ENCODE measurements at places on chromosomes 5 and 9. TPM values are rescaled to one million over a fixed set of nuclear protein-coding genes. Genes with fewer than 3 reads are reported as not detected.
A peak's percentile ranks its signal among the peaks of the same experiment; 100 is the strongest.

DNA sequence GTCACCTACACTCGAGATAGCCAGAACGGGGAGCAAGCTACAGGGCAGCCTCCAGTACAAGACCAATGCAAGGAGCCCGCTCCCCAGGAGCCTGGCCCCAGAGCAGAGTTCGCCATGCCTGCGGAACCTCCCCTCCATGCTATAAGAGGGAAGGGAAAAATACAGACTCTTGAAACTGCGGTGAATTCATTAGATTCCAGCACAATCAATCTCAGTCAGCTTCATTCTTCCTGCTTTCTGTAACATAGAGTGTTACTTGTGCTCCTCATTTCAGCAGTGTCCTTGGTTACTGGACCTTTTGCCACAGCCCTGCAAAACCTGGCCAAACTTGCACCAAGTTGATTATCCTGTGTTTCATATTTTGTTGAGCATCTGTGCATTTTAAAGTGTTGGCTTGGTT is 22.2 kb upstream of the CREBRF start:
- DNase-seq: no peak

GRCh38 chr9:82940376-82940775 is 122.6 kb downstream of the RASEF start:
- DNase-seq: no peak

DNA sequence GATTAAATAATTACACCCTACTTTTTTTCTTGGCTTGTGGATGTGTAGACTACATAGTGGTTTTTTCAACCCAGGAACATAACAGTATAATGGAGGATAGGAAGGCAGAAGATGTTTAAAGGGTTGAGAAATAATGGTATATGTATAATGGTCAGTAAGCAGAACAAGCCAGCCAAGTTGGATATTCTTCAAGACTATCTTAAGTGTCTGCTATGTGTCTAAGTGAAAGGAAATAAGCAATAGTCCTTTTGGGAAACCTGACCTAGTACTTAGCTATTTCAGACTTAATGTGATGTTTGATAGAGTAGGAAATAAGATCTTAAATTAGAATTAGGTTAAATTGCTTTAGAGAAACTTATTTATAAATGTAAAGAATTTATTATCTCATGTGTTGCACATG is 85.7 kb downstream of the PTPDC1 start:
- DNase-seq: no peak

GRCh38 chr9:99000476-99001395 is 57.0 kb downstream of the COL15A1 start:
- DNase-seq: peak; percentile 49

DNA sequence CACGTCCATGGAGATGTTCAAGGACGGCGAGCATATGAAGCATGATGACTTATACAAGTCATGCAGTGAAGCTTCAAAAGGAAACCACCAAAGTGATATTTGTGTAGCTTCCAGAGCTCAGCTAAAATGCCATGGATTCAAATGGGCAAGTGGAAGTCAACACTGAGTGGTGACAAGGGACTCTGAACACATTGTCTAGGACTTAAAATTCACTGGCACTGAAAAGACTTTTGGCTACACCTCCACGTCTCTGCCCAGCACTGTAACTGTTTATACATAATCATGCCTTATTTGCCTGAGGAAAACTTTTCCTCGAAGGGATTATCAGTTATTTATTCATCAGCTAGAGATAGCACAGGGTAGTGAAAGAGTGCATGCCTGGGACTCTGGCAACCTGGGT is 15.2 kb downstream of the CTXN3 start:
- no peak for DNase-seq

GRCh38 chr5:175642998-175643397 is 14.9 kb upstream of the HRH2 start:
- DNase-seq: no peak

GRCh38 chr9:38713426-38713825 is 6.5 kb downstream of the FAM240B start:
- no peak for DNase-seq

GRCh38 chr5:174329738-174330137 is 284.2 kb downstream of the NSG2 start:
- DNase-seq: no peak

DNA sequence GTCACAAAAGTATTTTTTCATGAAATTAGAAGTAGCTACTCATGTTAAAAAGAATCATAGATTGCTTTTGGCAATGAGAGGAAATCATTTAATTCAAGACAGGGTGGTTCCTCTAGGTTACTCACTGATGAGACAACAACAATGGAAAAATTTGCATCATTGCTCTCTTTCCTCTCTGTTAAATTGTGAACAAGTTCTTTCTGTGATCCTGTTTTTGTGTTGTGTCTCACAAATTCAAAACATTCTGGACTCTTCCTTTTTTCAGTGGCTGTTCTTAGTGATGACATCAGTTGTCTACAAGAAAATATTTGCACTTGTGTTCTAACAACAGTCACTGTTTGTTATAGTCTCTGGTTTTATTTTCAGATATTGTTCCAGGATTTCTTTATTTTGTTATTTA is 95.3 kb downstream of the XRCC4 start:
- DNase-seq: no peak

DNA sequence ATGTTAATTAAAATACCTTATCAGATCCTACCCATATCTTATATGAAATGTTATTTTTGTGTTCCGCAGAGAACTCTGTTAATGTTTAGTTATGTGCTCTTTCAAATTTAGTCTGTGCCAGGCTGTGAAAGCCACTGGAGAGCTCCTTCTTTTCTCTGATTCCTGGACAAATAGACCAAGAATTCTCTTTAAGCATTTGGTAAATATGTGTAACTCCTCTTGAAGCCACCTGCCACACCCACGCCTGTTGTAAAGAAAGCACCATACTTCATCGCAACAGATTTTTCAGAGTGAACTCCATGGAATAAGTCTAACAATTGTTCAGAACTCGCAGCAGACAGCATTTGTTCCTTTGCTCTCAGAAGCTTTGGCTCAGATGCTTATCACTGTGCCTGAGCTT is 301.1 kb downstream of the FAM170A start:
- DNase-seq: peak; percentile 12

DNA sequence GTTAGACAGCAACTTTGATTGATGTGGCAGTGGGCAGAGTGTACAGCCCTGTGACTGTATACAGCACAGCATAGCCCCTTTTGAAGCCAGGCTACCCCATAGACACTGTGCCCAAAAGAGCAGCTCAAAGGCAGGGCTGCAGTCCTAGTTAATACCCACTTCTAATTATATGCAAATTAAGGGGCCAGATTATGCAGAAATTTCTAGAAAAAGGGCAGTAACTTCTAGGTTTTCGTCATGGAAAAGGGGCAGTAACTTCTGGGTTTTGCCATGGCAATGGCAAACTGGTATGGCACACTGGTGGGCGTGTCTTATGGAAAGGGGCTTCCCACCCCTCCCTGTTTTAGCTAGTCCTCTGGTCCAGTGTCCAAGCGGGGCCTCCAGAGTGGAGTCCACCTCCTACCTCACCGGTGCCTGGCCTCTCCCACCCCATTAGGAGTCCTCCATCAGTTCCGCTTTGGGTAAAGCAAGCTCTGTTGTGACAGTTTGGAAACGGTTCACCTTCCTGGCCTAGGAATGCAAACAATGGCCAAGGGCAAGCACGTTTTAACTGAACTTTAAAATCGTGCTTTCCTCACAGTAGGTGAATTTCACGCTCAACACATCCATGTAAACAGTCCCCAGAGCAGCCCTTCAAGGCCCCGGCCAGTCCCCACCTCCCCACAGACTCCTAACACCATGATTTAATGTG is 5.6 kb downstream of the ADAMTS13 start:
- DNase-seq: no peak

DNA sequence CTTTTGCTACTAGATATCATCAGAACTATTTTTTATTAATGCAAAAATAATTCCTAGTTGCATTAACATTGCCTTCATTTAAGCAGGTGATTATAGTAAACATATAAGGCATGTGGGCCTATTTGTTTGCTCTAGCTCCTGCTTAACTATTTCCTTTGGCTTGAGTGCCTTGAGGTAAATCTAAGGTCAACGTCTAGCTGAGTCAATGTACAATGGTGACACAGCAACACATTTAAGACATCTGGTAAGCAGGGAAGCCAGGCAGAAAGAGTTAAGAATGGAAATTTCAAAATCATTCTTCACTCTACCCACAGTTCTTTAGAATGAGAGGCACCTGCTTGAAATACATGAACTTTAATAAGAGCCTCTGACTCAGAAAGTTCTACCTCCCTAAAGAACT is 111.9 kb upstream of the FST start:
- no peak for DNase-seq

DNA sequence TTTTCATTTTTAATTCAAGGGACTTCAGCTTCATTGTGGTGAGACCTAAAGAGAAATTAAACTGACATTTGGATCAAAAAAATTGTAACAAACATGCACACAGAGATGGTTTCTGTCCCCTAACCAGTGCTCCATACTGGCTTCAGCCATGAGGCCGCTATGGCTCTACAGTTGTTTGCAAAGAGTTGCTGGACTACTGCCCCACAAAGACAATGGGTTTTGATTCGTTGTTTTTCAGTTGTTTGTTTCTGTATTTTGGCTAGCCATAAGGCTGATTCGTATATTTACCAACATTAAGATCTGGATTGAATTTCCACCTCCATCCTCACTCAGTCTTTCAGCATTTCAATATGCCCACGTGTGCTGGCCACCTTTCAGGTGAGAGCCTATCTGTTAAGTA is 163.7 kb upstream of the KIF2A start:
- no peak for DNase-seq

ABO gene
- not detected for total RNA-seq

FAM221B gene
- not detected for total RNA-seq

CDKN2B gene
- 8.2 TPM for total RNA-seq

PCDHA9 gene
- not detected for total RNA-seq

FAM13B gene
- total RNA-seq: 55.8 TPM

SLC46A2 gene
- not detected for total RNA-seq

LECT2 gene
- total RNA-seq: 0.70 TPM

SOHLH1 gene
- 44.9 TPM for total RNA-seq

All from Caco-2 (cell line).